ENCODE measurements at places on chromosomes 4 and X.

- no peak for DNase-seq
Observed at GRCh38 chrX:152847281-152847680, 16.4 kb downstream of the NSDHL start.

DNA sequence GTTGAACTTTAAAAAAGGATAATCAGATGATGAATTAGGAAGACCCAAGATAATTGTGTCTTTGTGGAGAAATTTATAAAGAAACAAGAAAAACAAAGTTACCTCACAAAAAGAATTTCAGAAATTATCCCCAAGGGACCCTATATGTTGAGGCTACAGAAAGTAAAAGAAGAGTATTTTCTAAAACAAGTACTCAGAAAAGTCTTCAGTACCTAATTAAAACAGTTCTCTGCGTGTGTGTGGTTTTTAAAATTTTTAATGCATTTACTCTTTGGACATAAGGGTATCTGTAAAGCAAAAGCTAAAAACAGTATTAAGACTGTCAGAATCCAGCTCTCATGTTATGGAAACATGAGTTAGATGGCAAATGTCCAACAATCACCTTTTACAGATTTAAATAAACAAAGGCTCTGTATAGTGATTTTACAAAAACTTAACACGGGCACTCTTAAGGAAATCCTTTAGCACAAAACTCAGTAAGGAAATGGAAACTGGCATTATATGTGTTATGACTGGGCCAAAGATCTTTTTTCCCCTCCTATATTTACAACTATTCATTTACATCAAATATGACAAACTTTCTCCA lies 187.5 kb downstream of the NSUN7 start:
- DNase-seq: no peak

GRCh38 chrX:131979116-131979515 lies 44.0 kb upstream of the STK26 start:
- no peak for DNase-seq

DNA sequence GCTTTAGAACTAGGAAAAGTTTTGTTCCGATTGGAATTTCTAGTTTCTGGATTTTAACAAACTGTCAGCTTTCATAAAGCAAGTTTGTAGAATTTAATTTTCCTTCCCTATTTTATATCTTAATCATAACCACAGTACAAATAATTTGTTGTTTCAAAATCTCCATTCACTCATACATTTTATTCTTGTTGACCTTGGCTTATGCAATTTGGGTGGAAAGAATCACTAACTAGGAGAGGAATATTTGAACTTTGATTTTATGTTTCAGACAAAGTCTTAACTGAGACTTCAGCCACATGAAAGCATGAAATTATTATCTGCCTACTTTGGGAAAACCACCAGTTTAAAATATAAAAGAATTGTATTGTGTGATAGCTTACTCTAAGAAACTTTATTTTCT lies 427.9 kb downstream of the SPRY1 start:
- no peak for DNase-seq

- peak; percentile 87 for DNase-seq
Observed at GRCh38 chrX:18994713-18995112, 10.8 kb upstream of the PHKA2 start.

- DNase-seq: no peak
Observed at GRCh38 chr4:73727685-73728084, 12.7 kb upstream of the CXCL8 start.

- DNase-seq: no peak
Observed at GRCh38 chr4:188554413-188554812, 415.2 kb downstream of the TRIML1 start.

GRCh38 chr4:101156619-101157310 lies 190.6 kb downstream of the PPP3CA start:
- DNase-seq: no peak

- peak; percentile 19 for DNase-seq
Observed at GRCh38 chrX:46234775-46235174, 310.4 kb downstream of the ZNF674 start.

DNA sequence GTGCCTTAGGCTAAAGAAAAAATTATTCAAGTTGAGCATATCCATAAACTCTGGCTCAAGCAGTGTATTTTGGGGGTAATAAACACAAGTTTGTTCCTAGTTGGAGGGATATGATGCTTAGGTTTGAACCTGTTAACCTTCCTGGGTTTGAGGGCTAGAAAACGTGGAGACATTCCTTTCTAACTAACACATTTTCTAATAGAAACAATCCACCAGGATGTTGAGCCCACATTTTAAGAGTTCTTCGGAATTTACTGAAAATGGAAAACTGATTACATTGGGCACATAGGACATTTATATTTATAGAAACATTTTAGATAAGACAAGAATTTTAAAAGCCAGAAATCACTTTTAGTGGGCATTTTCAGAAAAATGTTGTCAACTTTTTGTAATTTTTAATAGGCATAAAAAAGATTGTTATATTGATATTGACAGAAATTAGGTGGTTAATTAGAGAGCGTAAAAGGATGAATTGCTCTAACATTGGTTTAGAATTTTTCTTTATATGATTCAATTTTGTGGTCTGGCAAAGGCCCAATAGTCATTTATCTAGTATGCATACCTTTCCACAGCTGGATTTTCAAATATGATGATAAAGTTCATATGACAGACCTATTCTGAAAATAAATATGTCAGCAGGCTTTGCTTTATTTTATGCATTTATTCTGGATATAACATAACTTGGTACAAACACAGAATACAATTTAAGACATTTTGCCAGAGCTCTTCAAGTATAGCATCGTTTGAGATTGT lies 49.2 kb downstream of the CEP44 start:
- peak; percentile 70 for DNase-seq

DNA sequence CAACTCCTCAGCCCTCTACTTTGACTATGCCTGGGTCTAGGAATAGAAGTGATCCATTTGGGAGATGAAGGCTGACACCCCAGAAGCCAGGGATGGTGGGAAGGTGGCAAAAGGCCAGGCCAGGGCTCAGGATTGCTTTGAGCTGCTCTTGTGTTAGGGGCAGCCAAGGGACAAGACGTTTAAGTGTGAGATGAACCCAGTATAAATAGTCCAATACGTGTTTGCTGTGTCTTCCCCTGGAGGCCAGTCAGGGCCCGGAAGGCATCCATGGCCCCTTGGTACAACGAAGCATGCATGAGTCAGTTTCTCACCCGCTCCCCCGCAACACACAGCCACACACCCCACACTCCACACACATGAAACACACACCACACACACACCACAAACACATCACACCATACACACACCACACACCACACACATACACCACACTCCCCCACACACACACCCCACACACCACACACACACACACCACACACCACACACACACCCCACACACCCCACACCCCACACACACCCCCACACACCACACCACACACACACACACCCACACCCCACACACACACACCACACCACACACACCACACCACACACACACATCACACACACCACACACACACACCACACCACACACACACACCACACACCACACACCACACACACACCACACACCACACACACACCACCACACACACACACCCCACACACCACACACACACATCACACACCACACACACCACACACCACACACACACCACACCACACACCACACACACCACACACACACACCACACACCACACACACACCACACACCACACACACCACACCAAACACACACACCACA lies 5.1 kb downstream of the STARD8 start:
- DNase-seq: peak; percentile 21

DNA sequence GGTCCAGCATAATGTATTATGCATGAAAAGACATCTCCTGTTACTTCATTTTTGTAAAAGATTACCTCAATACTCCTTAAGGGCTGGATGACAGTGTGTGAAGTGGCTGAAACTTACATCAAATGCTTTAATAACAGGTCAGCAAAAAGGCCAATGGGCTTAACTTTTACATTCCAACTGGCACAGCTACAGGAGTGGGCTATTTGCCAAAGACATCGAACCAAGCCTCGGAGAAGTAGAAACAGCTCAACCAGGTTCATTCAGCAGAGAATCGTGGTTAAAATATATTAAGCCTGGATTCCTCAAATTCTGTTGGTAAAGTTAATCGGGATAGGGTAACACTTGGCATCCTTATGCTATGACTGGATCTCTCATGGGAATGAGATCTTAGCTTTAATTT lies 639.7 kb downstream of the TRIML1 start:
- peak; percentile 92 for DNase-seq

- DNase-seq: no peak
Observed at GRCh38 chr4:38534344-38535045, 129.5 kb upstream of the KLF3 start.

DNA sequence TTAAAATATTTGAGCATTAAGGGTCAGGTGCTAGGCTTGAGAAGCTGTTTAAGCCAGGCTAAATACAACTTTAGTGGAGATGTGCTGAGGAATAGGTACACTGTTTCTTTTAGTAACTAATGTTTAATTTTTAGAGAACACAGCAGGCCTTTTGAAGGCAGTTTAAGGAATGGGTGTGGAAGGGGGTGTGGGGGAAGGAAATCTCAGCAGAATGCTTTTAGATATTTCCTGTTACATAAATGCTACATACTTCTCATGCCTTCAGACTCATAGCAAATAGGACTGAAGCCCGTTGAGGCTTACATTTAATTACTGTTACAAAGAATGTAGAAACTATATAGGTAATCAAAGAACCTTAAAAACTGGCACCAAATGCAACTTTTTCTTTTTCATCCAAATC lies 66.3 kb downstream of the WWC2 start:
- peak; percentile 75 for DNase-seq
